ENCODE measurements at places on chromosomes 2 and 18.

- DNase-seq: no peak
These were observed 181.7 kb upstream of the SIX3 start for GRCh38 chr2:44759823-44760222.

DNA sequence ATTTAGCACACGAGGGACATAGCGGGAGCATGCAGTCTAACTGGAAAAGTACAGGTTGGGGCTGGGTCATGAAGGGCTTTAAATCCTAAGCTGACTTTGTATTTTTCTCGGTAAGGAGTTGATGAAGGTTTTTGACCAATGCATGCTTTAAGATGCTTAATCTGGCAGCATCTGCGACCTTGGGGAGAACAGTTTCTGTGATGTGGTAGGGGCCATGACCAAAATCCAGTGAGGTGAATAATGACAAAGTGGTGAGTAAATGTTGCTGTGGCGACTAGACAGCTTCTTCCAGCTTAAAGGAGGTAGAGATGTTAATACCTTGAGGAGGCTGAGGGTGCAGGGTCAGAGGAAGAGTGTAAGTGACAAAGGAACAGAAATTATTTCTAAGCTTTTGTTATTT is 174.6 kb upstream of the ALPP start:
- no peak for DNase-seq

- no peak for DNase-seq
These were observed 1176.9 kb downstream of the SUCLG1 start for GRCh38 chr2:83282043-83282795.

DNA sequence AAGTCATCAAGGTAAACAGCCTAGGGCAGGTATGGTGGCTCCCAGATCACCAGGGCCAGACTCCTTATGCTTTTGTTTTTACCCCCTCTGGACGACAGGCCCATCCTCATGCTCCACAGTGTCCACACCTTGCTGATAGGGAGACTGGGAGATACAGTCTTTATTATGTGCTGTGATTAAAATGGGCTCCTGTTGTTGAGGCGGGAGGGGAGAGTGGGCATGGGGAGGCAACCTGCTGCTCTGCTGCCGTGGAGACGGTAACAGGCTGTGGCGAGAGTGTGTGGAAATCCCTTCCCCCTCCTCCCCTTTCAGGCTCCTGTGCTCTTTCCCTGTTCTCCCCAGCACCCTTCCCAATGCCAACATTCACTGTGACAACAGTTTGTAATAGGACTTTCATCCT is 38.2 kb upstream of the PNO1 start:
- DNase-seq: no peak

- no peak for DNase-seq
These were observed 120.5 kb downstream of the MYO5B start for GRCh38 chr18:50074404-50074803.

DNA sequence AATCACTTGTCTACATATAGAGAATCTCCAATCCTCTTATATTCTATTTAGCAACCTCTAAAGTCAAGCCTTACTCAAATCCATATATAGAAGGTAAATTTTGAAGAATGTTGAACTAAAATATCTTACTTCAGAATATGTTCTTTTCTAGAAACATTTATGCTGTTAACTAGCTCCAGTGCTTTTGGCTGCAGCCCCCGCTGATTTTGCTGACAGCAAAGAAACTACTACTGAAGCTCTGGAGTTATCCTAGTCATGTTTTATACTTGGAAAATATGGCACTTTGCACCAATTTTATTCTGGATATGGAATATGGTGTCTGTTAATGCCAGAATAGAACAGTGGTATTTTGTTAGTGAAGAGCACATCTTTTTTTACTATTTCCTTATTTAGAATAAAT is 212.4 kb upstream of the FSIP2 start:
- DNase-seq: no peak

GRCh38 chr18:79617511-79618500 is 61.8 kb upstream of the CTDP1 start:
- DNase-seq: no peak

GRCh38 chr2:180450841-180451240 is 443.7 kb upstream of the CWC22 start:
- no peak for DNase-seq

- no peak for DNase-seq
These were observed 3.6 kb downstream of the PDE11A start for GRCh38 chr2:178068823-178069454.
